ENCODE measurements at places on chromosomes 3 and 15.
A peak's percentile ranks its signal among the peaks of the same experiment; 100 is the strongest.

DNA sequence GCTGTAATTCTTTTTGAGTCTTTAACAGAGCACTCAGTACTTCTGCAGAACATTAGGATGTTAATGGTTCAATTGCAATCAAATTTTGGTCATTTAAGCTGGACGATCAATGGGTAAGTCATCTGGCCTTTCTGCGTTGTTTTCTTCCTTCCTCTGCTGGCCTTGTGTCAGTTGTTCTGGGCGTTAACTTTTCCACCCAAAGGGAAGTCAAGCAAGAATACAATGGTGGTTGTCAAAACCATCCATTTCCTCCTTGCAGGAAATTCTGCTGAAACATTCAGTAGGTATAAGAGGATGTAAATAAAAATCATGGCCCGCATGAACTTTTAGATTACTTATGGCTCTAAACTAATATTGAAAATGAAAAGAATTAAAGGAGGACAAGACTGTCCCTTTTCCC lies 584.0 kb downstream of the GRM7 start:
- no peak for DNase-seq

DNA sequence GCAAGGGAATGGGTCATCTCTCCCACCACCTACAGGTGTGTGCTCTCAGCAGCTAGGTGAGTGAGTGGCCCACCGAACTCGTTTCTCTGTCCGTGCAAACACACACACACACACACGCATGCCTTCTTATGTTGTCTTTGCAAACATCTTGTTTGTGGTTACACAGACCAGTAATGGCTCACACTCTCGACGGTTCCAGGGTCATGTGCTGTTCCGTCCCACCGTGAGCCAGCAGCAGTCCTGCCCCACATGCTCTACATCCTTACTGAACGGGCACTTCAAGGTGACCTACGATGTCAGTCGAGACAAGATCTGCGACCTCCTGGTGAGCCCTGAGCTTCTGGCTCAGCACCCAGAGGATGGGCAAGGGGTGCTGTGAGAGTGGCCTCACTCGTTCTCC lies 4.3 kb downstream of the ITIH1 start:
- DNase-seq: no peak

DNA sequence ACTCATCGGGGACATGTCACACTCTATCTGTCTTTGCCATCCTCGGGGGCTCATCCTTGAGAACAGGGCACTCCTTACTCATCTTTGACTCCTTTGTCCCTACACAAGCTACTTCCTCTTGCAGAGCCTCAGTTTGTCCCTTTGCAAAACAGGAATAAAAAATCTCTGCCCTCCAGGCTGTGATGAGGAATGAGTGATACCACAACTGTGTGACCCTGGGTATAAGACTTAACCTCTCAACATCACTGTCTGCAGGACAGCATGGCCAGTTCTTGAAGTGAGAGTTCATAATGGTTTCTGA lies 48.5 kb downstream of the IQSEC1 start:
- no peak for DNase-seq

GRCh38 chr3:37625690-37626360 lies 235.9 kb upstream of the CTDSPL start:
- DNase-seq: no peak

DNA sequence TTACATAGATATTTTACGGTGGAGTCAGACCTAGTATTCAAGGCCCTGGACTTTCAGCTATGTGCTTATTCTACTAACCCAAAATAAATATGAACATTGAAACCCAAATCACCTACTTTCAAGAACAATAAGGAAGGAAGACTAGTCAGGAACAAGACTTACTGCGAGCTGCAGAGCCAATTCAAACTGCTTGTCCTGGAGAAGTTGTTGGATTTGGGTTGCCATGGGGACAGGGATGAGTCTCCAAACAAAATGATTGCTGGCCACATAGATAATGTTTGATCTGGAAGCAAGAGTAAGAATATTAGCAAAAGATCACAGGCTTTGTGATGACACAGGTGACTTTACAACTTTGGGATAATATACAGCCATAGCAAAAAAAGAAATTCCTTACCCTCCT lies 21.6 kb upstream of the PLA2G4F start:
- DNase-seq: no peak

- DNase-seq: no peak
Observed at GRCh38 chr3:43838877-43839276, 148.1 kb downstream of the ABHD5 start.

GRCh38 chr3:107367353-107367752 lies 9.9 kb upstream of the CCDC54 start:
- DNase-seq: peak; percentile 6

DNA sequence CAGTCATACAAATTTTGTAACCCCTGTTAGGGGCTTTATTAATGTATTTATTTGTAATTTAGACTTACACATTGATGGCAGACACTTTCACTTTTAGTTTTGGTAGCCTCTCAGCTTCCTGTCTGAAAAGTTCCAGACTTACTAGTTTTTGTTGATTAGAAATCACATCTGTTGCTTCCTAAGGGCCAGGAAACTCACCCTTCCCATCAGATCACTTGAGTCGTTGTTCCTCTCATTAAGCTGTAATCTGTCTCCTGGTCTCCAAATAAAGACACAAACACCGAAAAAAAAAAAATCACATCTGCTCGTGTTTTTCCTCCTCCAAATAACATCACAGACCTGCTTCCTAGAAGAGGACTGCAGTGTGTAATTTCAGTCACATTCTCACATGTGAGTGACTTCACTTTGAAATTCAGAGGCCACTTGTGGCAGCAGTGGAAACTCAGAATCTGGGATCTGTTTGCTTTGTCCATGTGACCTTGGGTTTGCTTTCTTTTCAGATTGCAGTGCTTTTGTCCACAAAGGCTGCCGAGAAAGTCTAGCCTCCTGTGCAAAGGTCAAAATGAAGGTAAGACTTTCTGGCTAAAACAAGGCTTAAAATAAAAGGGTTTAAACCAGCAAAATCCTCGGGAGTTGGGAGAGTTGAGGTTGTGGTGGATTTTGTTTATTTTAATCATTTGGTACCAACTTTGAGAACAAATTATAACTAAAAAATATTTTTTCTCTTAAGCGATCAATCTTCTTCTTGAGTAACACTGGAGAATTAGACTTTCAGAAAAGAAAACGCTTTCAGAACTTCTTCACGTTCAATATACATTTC lies 87.0 kb downstream of the KLHL25 start:
- DNase-seq: peak; percentile 81

GRCh38 chr3:78878789-78879188 lies 889.0 kb downstream of the ROBO1 start:
- DNase-seq: no peak

DNA sequence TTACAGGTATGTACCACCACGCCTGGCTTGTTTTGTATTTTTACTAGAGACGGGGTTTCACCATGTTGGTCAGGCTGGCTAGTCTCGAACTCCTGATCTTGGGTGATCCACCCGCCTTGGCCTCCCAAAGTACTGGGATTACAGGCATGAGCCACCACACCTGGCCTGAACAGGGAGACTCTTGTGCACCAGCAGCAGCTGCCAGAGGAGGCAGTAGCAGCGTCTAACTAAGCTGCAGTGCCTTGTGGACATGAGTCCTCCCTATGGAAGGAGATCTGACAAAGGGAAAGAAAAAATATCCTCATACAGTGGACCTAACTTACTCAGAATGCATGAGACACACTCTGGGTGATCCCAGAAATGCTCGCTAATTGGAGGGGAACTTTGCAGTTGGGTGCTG lies 36.8 kb upstream of the NEO1 start:
- DNase-seq: no peak

Measured in CD4-positive, alpha-beta T cell treated with Interferon alpha-2 for 1 hour (primary cell).